ENCODE measurements at places on chromosomes 3 and 15. TPM values are rescaled to one million over a fixed set of nuclear protein-coding genes. Genes with fewer than 3 reads are reported as not detected.

DNA sequence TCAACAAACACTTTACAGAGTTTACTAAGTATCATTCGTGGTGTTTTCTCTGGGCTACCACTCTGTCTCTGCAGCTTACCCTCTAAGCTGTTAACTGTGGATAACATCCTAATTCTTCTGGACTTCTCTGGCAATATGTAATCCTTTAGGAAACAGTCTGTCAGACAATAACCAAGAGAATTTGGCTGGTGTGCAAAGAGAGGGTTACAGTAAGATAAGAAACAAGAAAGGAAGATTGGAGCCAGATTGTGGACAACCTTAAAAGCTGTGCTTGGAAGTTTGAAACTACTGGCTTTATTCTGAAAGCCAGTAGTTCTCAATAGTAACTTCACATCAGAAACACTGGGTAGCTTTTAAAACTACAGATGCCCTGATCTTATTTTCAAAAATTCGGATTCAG is 778 bp downstream of the ARL6 start:
- no peak overlapping the region for H3K27ac ChIP-seq
- H3K36me3 ChIP-seq = peaks cover 7% of the 10 kb centered on the region
- peaks cover 7% of the 10 kb centered on the region for H3K4me1 ChIP-seq
- DNase-seq = no peak
- no peaks in the 10 kb centered on the region for H3K27me3 ChIP-seq

DNA sequence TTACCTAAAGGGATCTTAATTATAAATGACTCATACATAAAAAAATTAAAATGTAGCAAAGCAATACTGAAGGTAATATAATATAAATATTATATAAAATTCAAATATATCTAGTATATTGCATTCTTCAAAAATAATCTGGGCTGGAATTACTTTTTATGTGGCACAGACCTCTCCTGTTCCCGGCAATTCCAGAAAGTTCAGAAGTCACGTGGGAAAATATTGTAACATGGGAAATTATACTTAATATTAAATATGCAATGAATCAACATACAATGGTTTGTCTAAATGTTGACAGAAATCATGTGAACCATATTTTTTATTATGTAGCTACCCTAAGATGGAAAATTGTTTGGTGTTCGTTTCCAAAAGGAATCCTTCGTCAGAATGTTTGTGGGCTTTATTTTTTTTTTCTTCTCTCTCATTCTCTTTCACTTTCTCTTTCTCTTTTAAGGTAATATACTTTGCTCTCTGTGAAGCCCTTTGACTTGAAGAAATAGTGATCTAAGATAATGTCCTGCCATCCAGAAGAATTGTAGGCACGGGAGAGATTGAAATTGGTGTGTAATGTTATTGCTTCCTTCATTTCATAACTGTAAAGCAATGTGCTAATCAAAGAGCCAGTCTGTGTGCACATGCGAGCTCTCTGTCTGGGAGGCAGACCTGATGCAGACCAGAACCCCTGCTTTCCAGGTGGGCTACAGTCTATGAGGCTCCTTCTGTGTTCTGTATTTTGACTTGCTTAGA is 559.4 kb downstream of the NR2F2 start:
- H3K27ac ChIP-seq = peak overlapping the region; percentile 89
- H3K27me3 ChIP-seq = no peaks in the 10 kb centered on the region
- no peaks in the 10 kb centered on the region for H3K36me3 ChIP-seq
- H3K4me1 ChIP-seq = peaks cover 72% of the 10 kb centered on the region
- peak overlapping the region; percentile 27 for H3K4me3 ChIP-seq

- no peaks in the 10 kb centered on the region for H3K27me3 ChIP-seq
- no peaks in the 10 kb centered on the region for H3K36me3 ChIP-seq
- peaks cover 17% of the 10 kb centered on the region for H3K4me1 ChIP-seq
- DNase-seq = no peak
- no peak overlapping the region for H3K4me3 ChIP-seq
- H3K27ac ChIP-seq = no peak overlapping the region
Observed at GRCh38 chr15:68275165-68275746, 2.3 kb upstream of the FEM1B start.

- DNase-seq = peak; percentile 26
- H3K4me1 ChIP-seq = peaks cover 4% of the 10 kb centered on the region
- no peaks in the 10 kb centered on the region for H3K27me3 ChIP-seq
- H3K27ac ChIP-seq = no peak overlapping the region
- no peak overlapping the region for H3K4me3 ChIP-seq
- H3K36me3 ChIP-seq = no peaks in the 10 kb centered on the region
Observed at GRCh38 chr3:143134471-143134870, 14.9 kb downstream of the CHST2 start.

DNA sequence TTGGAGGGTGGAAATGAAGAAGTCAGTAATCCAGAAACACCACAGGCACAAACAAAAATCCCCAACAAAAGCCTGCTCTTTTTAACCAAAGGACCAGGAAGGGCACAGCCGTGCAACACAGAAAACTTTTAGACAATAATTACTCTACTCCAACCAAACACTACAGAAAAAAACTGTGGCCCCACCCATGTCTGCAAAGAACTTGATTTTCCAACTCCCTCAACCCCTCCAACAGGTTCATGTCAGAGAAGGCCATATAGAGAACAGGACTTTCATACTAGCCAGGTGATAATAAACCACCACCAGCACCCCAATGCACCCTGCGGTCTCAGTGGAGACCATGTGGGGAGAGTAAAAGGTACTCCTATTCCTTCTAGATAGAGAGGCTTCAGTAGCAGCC is 16.8 kb downstream of the PHC3 start:
- H3K27ac ChIP-seq = no peak overlapping the region
- H3K4me3 ChIP-seq = no peak overlapping the region
- H3K36me3 ChIP-seq = peaks cover 49% of the 10 kb centered on the region

DNA sequence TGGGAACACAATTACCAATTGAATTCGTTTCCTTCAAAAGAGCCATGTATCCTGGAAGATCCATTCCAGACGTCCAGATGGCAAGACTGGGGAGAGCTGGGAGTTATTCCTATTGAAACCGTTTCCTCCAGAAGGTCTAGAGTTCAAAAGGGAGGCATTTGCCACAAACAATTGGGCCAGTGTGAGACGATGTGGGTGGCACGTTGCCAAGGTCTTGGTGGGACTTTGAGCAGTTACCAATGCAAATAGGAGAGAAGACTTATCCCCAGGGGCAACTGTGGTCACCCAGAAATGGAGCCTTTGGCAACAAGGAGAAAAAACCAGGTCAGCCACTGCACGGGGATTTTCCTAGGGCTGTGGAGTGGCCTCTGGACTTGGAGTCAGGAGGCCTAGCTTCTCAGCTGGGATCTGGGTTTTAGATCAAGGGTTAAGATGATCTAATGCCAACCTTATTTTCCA is 29.6 kb upstream of the TLE3 start:
- no peak for DNase-seq
- H3K4me1 ChIP-seq = no peaks in the 10 kb centered on the region
- H3K27me3 ChIP-seq = no peaks in the 10 kb centered on the region
- no peaks in the 10 kb centered on the region for H3K36me3 ChIP-seq
- no peak overlapping the region for H3K4me3 ChIP-seq

DNA sequence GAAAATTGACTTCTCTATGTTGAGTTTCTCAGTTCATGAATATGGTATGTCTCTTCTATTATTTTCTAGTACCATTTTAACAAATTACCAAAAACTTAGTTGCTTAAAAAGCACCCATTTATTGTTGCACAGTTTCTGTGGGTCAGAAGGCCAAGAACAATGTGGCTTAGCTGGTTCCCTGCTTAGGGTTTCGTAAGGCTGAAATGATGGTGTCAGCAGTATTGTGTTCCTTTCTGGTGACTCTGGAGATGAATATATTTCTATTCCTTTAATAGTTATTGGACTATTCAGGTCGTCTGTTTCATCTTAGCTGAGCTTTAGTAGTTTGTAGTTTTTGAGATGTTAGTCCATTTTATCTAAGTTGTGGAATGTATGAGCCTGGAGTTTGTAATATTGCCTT is 44.9 kb downstream of the IL1RAP start:
- DNase-seq = no peak
- H3K27ac ChIP-seq = no peak overlapping the region
- H3K4me3 ChIP-seq = no peak overlapping the region

- no peak overlapping the region for H3K4me3 ChIP-seq
- no peaks in the 10 kb centered on the region for H3K36me3 ChIP-seq
- DNase-seq = no peak
- no peaks in the 10 kb centered on the region for H3K27me3 ChIP-seq
Observed at GRCh38 chr15:86865920-86866319, 786.2 kb downstream of the AGBL1 start.

- no peak overlapping the region for H3K4me3 ChIP-seq
- H3K27me3 ChIP-seq = no peaks in the 10 kb centered on the region
- no peak for DNase-seq
- no peaks in the 10 kb centered on the region for H3K4me1 ChIP-seq
Observed at GRCh38 chr3:52254608-52255007, 9.0 kb downstream of the PPM1M start.

DNA sequence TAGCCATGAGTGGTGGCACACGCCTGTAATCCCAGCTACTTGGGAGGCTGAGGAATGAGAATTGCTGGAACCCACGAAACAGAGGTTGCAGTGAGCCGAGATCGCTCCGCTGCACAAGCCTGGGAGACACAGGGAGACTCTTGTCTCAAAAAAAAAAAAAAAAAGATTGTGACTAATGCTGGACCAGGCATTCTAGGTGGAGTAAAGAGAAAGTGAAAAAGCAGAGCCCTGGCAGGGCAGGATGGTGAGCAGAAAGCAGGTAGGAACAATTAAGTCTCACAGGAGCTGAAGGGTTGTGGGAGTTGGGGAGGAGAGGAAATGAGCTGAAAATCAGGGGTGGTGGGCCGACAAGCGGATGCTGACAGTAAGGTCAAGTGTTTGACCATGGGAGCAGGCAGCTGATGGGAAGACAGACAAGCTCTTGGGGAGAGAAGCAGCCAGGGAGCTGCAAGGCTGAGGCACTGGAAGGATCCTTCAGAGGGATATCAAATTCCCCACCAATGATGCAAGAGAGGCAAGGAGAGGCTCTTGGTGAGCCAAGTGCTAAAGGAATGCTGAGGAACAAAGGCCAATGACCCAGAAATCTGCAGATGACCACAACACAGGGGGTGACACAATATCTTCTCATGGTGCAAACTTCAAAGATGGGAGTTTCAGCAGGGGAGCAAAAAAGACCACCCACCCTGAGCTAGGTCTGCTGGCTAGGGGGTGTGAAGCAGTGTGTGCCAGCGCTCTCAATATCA is 251.1 kb downstream of the ULK4 start:
- no peak overlapping the region for H3K4me3 ChIP-seq
- H3K27me3 ChIP-seq = no peaks in the 10 kb centered on the region
- DNase-seq = peak; percentile 20
- H3K36me3 ChIP-seq = no peaks in the 10 kb centered on the region
- H3K27ac ChIP-seq = peak overlapping the region; percentile 63
- peaks cover 14% of the 10 kb centered on the region for H3K4me1 ChIP-seq

- no peak overlapping the region for H3K4me3 ChIP-seq
- peaks cover 19% of the 10 kb centered on the region for H3K36me3 ChIP-seq
- no peaks in the 10 kb centered on the region for H3K27me3 ChIP-seq
- peaks cover 7% of the 10 kb centered on the region for H3K4me1 ChIP-seq
Observed at GRCh38 chr3:179606534-179607085, 2.0 kb downstream of the NDUFB5 start.

DNA sequence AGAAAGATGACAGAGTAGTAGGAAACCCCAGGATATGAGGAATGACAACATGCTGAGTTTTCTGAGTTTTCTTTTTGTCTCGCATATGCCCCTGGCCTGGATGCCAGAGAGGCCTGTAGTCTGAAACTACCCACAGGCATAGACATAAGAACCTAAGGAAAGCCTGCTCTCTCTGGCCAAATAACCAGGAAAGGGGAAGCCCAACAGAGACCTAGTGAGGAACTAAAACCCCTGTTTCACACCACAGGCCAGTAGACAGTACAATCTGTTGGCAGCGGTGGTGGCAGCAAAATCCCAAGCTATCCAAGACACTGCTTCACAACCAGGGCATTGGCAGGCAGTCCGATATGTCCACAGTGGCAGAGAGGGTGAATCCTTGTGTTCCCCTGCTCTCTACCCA is 55.0 kb upstream of the DCP1A start:
- no peaks in the 10 kb centered on the region for H3K4me1 ChIP-seq
- H3K36me3 ChIP-seq = no peaks in the 10 kb centered on the region
- no peak for DNase-seq
- no peak overlapping the region for H3K4me3 ChIP-seq

- H3K4me3 ChIP-seq = no peak overlapping the region
- peak; percentile 54 for DNase-seq
- peaks cover 25% of the 10 kb centered on the region for H3K4me1 ChIP-seq
- no peaks in the 10 kb centered on the region for H3K27me3 ChIP-seq
- no peak overlapping the region for H3K27ac ChIP-seq
Observed at GRCh38 chr15:96273317-96274086, 57.0 kb upstream of the NR2F2 start.

- no peak overlapping the region for H3K4me3 ChIP-seq
- H3K4me1 ChIP-seq = no peaks in the 10 kb centered on the region
- no peaks in the 10 kb centered on the region for H3K27me3 ChIP-seq
- H3K36me3 ChIP-seq = no peaks in the 10 kb centered on the region
- no peak for DNase-seq
Observed at GRCh38 chr3:38587548-38588131, 61.8 kb downstream of the SCN5A start.

DNA sequence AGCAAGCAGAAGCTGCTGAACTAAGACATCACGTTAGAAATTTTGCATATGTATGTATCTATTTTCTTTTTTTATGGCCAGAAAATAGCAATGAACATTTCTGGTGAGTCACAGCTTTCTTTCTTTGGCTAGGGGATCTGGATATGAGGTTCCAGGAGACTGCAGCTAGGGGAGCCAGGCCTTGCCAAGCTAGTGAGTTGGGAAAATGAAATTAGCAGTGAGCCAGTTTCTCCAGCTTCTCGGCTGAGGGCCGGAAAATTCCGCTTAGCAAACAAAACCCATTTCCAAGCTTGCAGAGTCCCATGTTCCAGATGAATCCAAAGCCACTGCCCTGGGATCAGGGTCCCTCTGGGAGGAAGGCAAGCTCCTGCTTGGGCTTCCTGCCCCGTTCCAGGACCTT is 137.6 kb downstream of the SRGAP3 start:
- DNase-seq = no peak
- H3K27me3 ChIP-seq = no peaks in the 10 kb centered on the region
- no peak overlapping the region for H3K4me3 ChIP-seq
- H3K4me1 ChIP-seq = no peaks in the 10 kb centered on the region

DNA sequence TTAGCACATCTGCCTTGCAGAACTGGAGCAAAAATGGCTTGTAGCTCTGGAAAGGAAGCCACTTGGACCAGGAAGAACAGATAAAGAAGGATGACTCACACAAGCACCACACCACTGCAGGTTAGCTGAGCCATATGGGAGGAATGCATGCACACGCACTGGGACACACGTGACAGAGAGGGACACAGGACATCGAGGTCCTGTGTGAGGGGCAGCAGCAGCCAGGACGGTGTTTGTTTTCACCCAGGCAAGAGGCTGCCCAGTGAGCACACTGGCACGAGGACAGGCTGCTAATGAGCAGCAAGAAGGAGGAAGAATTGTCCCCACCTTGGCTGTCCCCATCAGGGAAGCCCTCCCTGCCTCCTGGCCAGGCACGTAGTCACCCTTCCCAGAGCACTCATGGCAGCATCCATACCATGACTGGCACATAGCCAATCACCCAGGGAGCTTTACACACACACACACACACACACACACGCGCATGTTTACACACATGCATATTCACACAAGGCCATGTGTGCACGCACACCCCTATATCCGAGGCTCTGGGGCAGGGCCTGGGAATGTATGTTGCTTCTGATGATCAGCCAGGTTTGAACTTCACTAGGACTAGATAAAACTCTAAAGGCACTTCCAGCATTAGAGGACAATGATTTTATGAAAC is 24.0 kb upstream of the SPTBN5 start:
- H3K27me3 ChIP-seq = no peaks in the 10 kb centered on the region
- H3K4me3 ChIP-seq = no peak overlapping the region
- H3K4me1 ChIP-seq = no peaks in the 10 kb centered on the region
- no peak overlapping the region for H3K27ac ChIP-seq

The TERC gene
- total RNA-seq = 5.8 TPM

The GCNT3 gene
- not detected for total RNA-seq

The ITIH1 gene
- not detected for total RNA-seq

The GOLGA8J gene
- total RNA-seq = 0.22 TPM

All from A673 (cell line).